Urinary bladder (tissue), 4 donors: ENCODE measurements at places on chromosomes 2 and 18. TPM values are rescaled to one million over a fixed set of nuclear protein-coding genes. Genes with fewer than 3 reads are reported as not detected.

GRCh38 chr2:200356321-200356720 lies 49.8 kb downstream of the SPATS2L start:
- no peak for DNase-seq

VWC2L gene
- total RNA-seq: not detected

FN1 gene
- 1,853 TPM for total RNA-seq

TWIST2 gene
- total RNA-seq: 20.5 TPM

IL37 gene
- not detected for total RNA-seq

DNA sequence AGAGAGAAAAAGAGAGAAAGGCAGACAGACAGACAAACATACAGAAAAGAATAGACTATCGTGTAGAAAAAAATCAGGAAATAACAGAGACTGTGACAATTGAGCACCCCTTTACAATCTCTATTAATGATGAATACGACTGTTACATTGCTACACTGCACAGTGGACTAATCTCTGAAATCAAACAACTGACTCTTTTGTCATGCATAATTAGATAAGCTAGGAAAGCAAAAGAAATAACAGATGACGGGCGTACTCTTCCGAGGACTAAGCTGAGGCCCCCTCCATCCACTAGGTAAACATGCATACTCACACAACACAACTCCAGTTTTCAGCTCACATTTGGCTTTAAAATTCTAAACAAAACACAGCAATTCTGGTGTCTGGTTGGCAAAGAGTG lies 267.0 kb downstream of the NOL4 start:
- no peak for DNase-seq

DNA sequence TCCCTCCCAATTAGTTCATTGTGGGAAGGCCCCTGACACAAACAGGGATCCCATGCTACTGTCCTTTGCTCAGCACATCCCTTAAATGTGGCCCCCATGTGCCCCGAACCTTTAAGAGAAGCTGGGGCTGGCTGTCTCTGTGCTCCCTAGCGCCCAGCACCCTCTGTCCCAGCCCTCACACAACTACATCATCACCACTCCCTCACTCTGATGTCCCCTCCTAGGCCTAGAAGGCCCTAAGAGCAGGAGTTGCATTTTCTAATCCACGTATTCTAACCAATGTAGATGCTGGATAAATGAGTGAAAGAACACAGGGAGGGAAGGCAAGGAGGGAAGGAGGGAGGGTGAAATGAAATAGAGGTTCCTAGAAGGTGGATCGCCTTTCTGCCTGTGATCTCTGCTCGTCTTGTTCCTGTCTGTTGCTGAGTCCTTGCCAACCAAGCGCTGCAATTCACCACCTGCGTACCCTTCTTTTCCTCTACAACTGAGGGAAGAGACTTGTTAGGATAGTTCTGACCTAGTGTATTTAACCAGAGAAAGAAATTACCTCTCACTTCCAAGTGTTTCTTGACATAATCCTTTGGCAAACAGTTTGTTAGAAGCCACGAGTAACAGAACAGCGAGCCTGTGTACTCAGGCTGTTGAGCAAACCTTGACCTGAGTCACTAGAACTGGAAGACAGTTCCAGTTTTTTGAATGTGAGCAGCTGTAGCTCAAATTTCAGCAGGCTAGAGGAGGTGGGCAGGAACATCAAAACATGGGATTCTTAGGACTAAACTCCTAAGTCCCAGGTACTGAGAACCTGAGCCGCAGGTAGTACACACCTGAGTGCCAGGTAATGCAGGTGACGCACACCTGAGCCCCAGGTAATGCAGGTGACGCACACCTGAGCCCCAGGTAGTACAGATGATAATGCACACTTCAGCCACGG lies 181.5 kb upstream of the ID2 start:
- DNase-seq: no peak

DNAH7 gene
- total RNA-seq: 3.5 TPM

- no peak for DNase-seq
Measured at GRCh38 chr2:15565392-15565791, 4.3 kb upstream of the NBAS start.

- DNase-seq: no peak
Measured at GRCh38 chr2:25129901-25130520, 38.4 kb downstream of the POMC start.

GRCh38 chr2:54009549-54009948 lies 38.8 kb upstream of the PSME4 start:
- DNase-seq: no peak

DNA sequence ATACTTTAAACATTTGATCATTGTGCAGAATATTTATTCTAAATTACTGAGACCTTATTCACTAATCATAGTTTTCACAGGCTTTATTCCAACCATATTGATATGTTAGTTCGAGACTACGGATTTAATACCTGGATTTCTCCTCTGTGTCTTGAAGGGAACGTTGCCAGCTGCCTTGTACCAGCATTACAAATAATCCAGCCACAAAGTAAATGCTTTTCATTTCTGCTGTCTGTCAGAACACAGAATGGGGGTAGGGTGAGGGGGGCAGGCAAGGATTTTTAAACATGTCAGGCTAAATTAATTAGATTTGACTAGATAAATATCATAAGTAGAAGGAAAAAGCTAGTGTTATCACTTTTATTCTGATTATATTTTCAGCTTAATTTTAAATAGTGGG lies 3.1 kb downstream of the GCG start:
- no peak for DNase-seq
